Activated naive CD8-positive, alpha-beta T cell treated with anti-CD3 and anti-CD28 coated beads, Interleukin-2, amount 10 ng/mL, durations not matched to agents 7 days and 5 days (primary cell): ENCODE measurements at places on chromosomes 3 and 15. TPM values are rescaled to one million over a fixed set of nuclear protein-coding genes. Genes with fewer than 3 reads are reported as not detected.

DNA sequence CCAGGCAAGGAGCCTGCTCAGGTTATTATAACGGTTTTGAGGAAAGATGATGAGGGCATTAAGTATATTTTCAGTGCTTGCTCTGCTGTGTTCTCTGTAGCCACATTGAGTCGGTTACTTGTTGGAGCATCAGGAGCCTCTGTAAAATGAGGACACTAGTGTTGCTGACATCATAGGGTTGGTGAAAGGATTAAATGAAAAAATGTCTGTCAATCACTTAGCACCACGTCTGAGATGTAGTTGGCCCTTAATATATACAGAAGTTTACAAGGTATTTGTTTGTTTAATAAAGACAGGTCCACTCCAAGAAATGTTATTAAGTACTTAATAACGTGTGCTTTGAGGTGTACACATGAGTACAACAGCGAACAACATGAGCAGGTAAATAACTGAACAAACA lies 735 bp upstream of the SLC25A26 start:
- H3K4me1 ChIP-seq = peaks cover 13% of the 10 kb centered on the region
- H3K27ac ChIP-seq = peak overlapping the region; percentile 32

DNA sequence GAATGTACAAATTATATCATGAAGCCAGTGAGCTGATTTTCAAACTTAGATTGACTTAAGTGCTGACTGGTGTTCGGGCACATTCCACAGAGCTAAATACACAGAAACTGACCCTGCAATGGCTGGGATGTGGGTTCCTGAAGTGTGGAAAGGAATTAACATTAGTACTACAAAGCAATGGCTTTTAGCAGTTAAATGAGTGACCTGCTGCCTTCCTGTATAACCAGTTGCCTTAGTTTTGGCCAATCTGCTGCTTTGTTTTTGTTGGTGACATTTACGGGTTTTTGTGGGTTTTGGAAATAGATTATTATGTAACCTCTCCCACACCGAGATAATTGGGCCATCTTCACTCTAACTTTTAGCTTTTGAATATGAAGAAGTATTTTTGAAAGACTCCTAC lies 2.4 kb upstream of the SKIC8 start:
- no peak overlapping the region for H3K27ac ChIP-seq
- DNase-seq = no peak
- no peaks in the 10 kb centered on the region for H3K36me3 ChIP-seq
- peaks cover 3% of the 10 kb centered on the region for H3K27me3 ChIP-seq
- H3K4me1 ChIP-seq = peaks cover 18% of the 10 kb centered on the region

DNA sequence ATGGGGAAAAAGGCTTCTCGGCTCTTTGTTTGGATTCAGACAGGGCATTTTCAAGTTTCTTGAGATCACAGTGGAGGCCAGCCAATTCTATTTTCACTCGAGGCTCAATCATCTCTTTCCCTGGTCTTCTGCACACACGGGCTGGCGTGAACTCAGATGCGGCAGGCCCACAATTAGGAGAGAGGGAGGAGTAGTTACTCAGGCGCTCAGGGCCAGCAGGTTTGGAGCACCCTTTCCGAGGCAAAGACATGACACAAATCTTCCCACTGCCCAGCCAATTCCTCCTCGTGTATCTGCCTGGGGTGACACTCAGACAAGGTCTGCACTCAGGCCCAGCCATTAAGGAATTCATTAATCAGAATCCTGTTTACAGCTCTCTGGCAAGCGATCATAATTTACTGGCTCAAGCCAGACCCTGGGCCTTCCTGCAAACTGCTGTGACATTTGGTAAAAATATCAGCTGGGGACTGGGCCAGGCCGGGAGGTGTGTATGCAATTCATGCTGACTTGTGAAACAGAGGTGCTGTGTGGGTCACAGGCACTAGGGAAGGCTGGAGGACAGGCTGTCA lies 68.1 kb upstream of the TLE3 start:
- H3K27me3 ChIP-seq = peaks cover 5% of the 10 kb centered on the region
- no peaks in the 10 kb centered on the region for H3K36me3 ChIP-seq
- H3K4me1 ChIP-seq = no peaks in the 10 kb centered on the region
- no peak overlapping the region for H3K4me3 ChIP-seq
- H3K27ac ChIP-seq = no peak overlapping the region

DNA sequence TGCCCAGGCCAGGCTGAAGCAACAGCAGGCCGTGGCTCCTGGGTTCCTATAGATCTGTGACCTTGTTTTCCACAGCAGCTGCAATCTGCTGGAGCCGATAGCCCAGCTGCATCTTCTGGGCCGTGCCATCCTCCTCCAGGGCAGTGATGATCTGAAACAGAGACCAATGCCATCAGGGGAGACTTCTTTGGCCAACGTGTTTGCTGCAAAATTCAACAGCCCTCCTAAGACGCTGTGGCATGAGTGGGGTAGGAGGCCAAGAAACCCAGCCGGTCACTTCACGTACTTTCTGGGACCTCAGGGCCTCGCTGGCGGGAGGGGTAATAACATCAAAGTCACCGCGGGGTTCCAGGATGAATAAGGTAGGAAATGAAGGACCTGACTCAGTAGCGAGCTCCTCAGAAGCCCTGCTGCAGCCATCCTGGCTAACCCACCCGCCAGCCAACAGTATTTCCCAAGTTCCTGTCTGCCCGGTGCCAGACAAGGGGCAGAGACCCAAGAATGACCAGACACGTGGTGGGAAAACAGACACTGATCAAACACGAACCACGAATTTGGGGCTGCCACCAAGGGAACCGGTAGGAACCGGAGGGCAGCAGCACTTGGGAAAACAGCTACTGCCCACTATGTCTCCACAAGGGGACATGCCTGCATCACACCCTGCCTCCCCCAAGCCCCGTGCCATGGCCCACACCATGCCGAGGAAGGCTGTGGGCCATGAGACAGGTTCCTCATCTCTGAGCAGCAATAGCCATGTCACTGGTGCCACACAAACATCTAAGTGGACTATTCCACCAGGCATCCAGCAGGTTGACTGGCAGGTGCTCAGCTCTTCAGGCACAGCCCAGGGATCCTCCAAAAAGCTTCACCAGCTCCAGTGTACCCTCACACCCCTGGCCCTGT lies 25.2 kb downstream of the PLXNB1 start:
- peaks cover 1% of the 10 kb centered on the region for H3K4me1 ChIP-seq
- no peak overlapping the region for H3K27ac ChIP-seq
- no peak for DNase-seq
- H3K4me3 ChIP-seq = no peak overlapping the region
- H3K27me3 ChIP-seq = no peaks in the 10 kb centered on the region

- H3K27me3 ChIP-seq = no peaks in the 10 kb centered on the region
- no peak overlapping the region for H3K4me3 ChIP-seq
- no peak for DNase-seq
- H3K36me3 ChIP-seq = no peaks in the 10 kb centered on the region
Measured at GRCh38 chr3:173257797-173258196, 116.8 kb upstream of the SPATA16 start.

- H3K4me1 ChIP-seq = no peaks in the 10 kb centered on the region
- DNase-seq = no peak
- no peaks in the 10 kb centered on the region for H3K36me3 ChIP-seq
- no peaks in the 10 kb centered on the region for H3K27me3 ChIP-seq
- H3K4me3 ChIP-seq = no peak overlapping the region
Measured at GRCh38 chr3:157290766-157291165, 130.8 kb upstream of the CCNL1 start.

DNA sequence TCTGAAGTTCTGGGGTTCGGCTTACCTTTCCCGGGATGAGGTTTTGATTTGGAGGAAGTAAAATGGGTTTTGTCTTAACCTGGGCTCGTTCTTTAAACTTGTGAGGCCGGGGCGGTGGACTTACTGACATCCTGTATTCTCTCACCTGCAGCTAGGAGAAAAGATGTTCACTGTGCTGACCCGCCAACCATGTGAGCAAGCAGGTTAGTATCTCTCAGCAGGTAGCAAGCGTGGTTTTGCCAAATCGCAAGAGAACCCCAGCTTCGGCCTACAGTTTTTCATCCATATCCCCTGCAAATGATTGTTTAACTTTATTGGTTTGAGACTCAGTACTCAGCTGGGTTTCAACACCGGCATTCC lies 891 bp downstream of the ENTPD3 start:
- H3K27ac ChIP-seq = no peak overlapping the region
- peaks cover 6% of the 10 kb centered on the region for H3K4me1 ChIP-seq
- H3K27me3 ChIP-seq = peaks cover 20% of the 10 kb centered on the region

GRCh38 chr15:94026458-94027304 lies 204.7 kb upstream of the MCTP2 start:
- H3K27me3 ChIP-seq = peaks cover 6% of the 10 kb centered on the region
- H3K4me1 ChIP-seq = no peaks in the 10 kb centered on the region
- H3K4me3 ChIP-seq = no peak overlapping the region

DNA sequence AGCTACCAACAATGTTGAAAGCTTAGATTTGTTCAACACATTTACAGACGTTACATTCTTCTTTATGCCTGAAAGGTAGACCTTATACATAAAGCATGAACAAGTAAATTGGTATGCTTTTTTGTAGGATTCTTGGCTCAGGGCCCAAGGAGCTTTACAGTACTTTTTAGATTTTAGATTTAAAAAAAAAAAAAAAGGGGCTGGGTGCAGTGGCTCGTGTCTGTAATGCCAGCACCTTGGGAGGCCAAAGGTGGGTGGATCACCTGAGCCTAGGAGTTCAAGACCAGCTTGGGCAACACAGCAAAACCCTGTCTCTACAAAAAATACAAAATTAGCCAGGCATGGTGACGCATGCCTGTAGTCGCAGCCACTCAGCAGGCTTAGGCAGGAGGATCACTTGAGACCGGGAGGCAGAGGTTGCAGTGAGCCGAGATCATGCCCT lies 39.7 kb downstream of the MEF2A start:
- peaks cover 44% of the 10 kb centered on the region for H3K36me3 ChIP-seq
- no peak for DNase-seq
- no peak overlapping the region for H3K27ac ChIP-seq
- no peak overlapping the region for H3K4me3 ChIP-seq
- H3K27me3 ChIP-seq = no peaks in the 10 kb centered on the region

- no peaks in the 10 kb centered on the region for H3K36me3 ChIP-seq
- H3K27me3 ChIP-seq = no peaks in the 10 kb centered on the region
- no peak overlapping the region for H3K27ac ChIP-seq
- no peak overlapping the region for H3K4me3 ChIP-seq
- no peak for DNase-seq
- peaks cover 4% of the 10 kb centered on the region for H3K4me1 ChIP-seq
Measured at GRCh38 chr3:146465693-146466465, 3.5 kb downstream of the PLSCR2 start.

GRCh38 chr15:69359722-69360121 lies 54.4 kb upstream of the KIF23 start:
- DNase-seq = no peak
- H3K4me3 ChIP-seq = no peak overlapping the region
- no peaks in the 10 kb centered on the region for H3K4me1 ChIP-seq
- H3K27ac ChIP-seq = no peak overlapping the region
- H3K36me3 ChIP-seq = no peaks in the 10 kb centered on the region

DNA sequence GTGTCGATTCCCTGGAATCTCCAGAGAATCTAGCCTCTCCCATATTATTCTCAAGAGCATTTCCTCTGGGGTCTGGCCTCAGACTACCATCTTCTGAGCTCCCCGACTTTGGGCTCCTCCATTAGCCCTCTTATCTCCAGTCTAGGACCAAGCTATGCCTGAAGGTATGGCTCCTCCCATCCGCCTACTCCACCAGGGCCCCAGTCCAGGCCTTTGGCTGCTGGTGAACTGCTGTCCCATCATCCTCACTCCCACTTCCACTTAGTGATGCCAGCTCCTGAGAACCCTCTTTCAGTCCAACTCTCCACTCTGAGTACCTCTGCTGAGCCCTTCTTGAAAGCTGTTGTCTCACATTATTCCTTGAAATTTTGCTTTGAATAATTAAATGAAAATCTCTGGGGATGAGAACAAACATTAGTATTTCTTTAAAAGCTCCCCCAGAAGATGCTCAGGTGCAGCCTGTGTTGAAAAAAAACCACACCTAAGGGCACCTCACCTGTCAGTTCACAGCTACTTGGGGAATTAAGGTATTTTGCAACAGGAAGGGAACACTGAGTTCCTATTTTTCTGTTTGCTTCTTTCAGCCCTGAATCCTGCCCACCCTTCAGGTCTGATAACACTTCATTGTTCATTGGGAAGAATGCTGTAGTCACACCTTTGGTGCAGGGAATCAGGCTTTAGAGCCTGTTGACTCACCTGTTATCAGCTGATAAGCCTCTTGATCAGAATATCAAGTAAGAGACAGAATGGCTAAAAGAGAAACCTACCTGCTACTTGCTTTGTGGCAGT lies 9.5 kb downstream of the CLDN18 start:
- H3K36me3 ChIP-seq = no peaks in the 10 kb centered on the region
- no peaks in the 10 kb centered on the region for H3K27me3 ChIP-seq
- H3K27ac ChIP-seq = no peak overlapping the region
- no peak for DNase-seq
- no peak overlapping the region for H3K4me3 ChIP-seq

GRCh38 chr15:61777689-61778088 lies 282.6 kb downstream of the VPS13C start:
- no peak for DNase-seq
- H3K36me3 ChIP-seq = no peaks in the 10 kb centered on the region
- no peak overlapping the region for H3K27ac ChIP-seq
- peaks cover 1% of the 10 kb centered on the region for H3K4me1 ChIP-seq

DNA sequence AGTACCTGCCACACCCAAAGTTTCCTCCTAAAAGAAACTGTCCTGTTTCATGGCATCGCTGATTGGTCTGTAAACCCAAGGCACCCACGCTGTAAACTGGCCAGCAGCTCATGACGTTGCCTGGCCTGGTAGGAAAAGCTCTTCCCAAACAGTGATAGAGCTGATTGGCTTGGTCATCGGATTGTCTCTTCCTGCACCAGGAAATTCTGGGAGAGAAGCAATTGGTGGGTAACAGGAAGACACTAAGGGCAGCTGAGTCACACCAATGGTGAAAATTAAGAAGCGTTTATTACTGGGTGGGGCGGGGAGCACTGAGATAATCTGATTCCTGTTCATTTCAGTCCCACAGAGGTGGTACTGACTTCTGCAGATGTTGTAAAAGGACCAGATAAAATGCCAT lies 31.0 kb downstream of the KLHL6 start:
- DNase-seq = no peak
- H3K4me1 ChIP-seq = peaks cover 19% of the 10 kb centered on the region
- no peaks in the 10 kb centered on the region for H3K27me3 ChIP-seq
- no peak overlapping the region for H3K27ac ChIP-seq
- H3K36me3 ChIP-seq = peaks cover 23% of the 10 kb centered on the region
- H3K4me3 ChIP-seq = no peak overlapping the region

The TATDN2 gene
- total RNA-seq = 67.4 TPM

The CYP1A2 gene
- not detected for total RNA-seq

The CIDEC gene
- total RNA-seq = not detected

The P2RY14 gene
- 1.9 TPM for total RNA-seq

The SUSD5 gene
- not detected for total RNA-seq

The SORD gene
- total RNA-seq = 7.6 TPM

The GP9 gene
- total RNA-seq = not detected

The P3H2 gene
- not detected for total RNA-seq

The ZBTB20 gene
- total RNA-seq = 31.3 TPM
